ENCODE measurements at places on chromosomes 1 and 21. TPM values are rescaled to one million over a fixed set of nuclear protein-coding genes. Genes with fewer than 3 reads are reported as not detected.
A peak's percentile ranks its signal among the peaks of the same experiment; 100 is the strongest.

GRCh38 chr1:80988926-80989325, 811.8 kb upstream of the ADGRL2 start:
- H3K4me1 ChIP-seq = no peaks in the 10 kb centered on the region
- no peak for DNase-seq
- H3K4me3 ChIP-seq = no peak overlapping the region
- H3K36me3 ChIP-seq = no peaks in the 10 kb centered on the region
- H3K27me3 ChIP-seq = no peaks in the 10 kb centered on the region

DNA sequence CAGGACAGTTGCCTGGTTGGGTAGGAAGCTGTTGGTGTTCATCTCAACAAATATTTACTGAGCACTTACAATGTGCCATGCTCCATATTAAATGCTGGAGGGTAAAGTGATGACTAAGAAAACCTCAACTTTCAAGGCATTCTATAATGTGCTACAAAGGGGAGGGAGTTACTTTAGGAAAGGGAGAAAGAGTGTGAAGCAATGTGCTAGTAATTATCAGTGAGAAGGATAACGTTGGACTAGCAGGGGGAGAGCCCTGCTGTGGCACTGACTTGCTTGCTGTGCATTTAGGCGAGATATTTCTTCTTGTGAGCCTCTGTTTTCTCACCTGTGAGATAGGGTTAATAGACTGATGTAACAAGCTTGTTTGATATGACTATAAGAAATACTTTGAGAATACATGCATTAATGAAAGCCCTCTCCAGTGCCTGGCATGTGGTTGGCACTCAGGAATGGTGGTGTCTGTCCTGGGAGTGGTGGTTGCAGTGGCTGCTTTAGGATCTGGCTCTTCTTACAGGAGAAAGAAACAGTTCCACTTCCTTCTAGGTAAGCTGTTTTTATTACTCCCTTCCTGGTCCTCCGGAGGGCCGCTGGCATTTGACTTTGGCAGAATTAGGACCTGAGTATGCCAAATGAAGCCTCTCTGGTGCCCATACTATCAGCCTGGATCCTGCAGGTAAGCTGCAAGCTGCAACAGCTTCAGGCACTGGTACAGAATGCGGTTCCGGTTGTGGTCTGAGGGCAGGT, 111.1 kb upstream of the COA6 start:
- peaks cover 12% of the 10 kb centered on the region for H3K4me1 ChIP-seq
- peaks cover 4% of the 10 kb centered on the region for H3K36me3 ChIP-seq
- no peak overlapping the region for H3K27ac ChIP-seq

DNA sequence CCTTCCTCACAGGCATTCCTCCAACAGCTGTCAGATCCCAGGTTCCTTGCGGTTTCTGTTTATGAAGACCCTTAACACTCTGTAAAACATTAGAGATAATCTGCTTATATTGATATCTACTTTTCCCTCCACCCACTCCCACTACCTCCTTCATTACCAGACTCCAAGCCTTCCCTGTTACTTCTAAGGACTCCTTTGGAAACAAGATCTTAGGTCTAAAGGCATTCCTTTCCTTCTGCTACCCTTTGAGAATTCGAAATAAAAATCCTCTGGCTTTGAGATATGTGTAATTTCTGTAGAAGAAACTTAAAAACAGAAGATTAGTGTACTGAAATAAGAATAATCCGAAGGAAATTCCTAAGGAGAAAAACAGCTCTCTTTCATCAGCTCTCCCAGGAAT, 23.7 kb upstream of the LYPLAL1 start:
- no peak overlapping the region for H3K27ac ChIP-seq
- H3K27me3 ChIP-seq = peaks cover 3% of the 10 kb centered on the region
- H3K36me3 ChIP-seq = no peaks in the 10 kb centered on the region
- DNase-seq = no peak

DNA sequence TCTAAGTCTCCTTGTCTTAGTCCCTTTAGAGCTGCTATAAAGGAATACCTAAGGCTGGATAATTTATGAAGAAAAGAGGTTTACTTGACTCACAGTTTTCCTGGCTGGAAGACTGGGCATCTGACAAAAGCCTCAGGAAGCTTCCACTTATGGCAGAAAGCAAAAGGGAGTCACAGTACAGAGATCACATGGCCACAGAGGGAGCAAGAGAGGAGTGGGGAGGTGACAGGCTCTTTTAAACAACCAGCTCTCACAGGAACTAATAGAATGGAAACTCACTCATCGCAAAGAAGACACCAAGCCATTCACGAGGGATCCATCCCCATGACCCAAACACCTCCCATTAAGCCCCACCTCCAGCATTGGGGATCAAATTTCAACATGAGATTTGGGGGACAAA, 68.8 kb downstream of the DDAH1 start:
- DNase-seq = no peak
- no peak overlapping the region for H3K27ac ChIP-seq
- H3K4me3 ChIP-seq = no peak overlapping the region
- peaks cover 2% of the 10 kb centered on the region for H3K27me3 ChIP-seq
- no peaks in the 10 kb centered on the region for H3K36me3 ChIP-seq

DNA sequence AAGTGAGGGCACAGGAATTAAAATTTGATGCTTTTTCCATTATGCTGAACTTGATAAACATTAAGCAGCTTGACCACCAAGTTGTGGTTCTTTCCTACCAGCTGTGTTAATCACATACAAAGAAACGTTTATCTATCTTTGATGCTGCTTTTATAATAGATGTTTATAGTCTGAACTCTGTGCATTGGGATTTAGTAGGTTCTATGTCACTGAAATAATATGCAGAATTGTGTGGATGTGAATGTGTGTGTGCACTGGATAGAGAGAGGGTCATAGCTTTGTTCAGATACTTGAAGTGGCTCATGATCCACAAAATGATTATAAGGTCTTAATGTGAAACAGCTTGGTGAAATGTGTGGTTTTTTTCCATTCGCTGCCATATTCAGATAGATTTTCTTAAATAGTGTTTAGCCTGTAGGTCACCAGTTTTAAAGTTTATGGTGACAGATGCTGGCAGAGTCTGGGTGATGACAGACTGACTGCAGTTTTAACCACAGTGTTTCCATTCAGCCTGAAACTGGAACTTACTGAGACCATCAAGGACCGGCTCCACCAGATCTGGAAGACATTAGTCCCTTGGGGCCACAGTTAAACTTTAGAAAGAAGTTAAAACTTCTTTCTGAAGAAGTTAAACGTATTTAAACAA, 10.2 kb downstream of the DDI2 start:
- H3K27ac ChIP-seq = peak overlapping the region; percentile 39
- H3K27me3 ChIP-seq = no peaks in the 10 kb centered on the region
- DNase-seq = no peak
- peaks cover 27% of the 10 kb centered on the region for H3K4me1 ChIP-seq

GRCh38 chr1:23977854-23978191, 2.3 kb downstream of the SRSF10 start:
- H3K36me3 ChIP-seq = peaks cover 63% of the 10 kb centered on the region
- H3K4me1 ChIP-seq = peaks cover 39% of the 10 kb centered on the region
- peak overlapping the region; percentile 57 for H3K27ac ChIP-seq
- no peak for DNase-seq

GRCh38 chr1:158286487-158286886, 3.2 kb upstream of the CD1C start:
- H3K27me3 ChIP-seq = no peaks in the 10 kb centered on the region
- H3K4me3 ChIP-seq = no peak overlapping the region
- peak overlapping the region; percentile 4 for H3K27ac ChIP-seq
- H3K4me1 ChIP-seq = peaks cover 15% of the 10 kb centered on the region
- DNase-seq = no peak
- H3K36me3 ChIP-seq = no peaks in the 10 kb centered on the region

- H3K4me1 ChIP-seq = no peaks in the 10 kb centered on the region
- H3K27ac ChIP-seq = no peak overlapping the region
- no peaks in the 10 kb centered on the region for H3K36me3 ChIP-seq
- no peak overlapping the region for H3K4me3 ChIP-seq
Observed at GRCh38 chr1:163820766-163821165, 499.0 kb downstream of the NUF2 start.

GRCh38 chr1:8332806-8333205, 14.9 kb downstream of the SLC45A1 start:
- no peak overlapping the region for H3K4me3 ChIP-seq
- no peaks in the 10 kb centered on the region for H3K36me3 ChIP-seq
- DNase-seq = no peak
- H3K4me1 ChIP-seq = no peaks in the 10 kb centered on the region
- H3K27me3 ChIP-seq = no peaks in the 10 kb centered on the region

- no peaks in the 10 kb centered on the region for H3K27me3 ChIP-seq
- H3K4me1 ChIP-seq = peaks cover 6% of the 10 kb centered on the region
- DNase-seq = no peak
- peaks cover 13% of the 10 kb centered on the region for H3K36me3 ChIP-seq
- H3K27ac ChIP-seq = no peak overlapping the region
Observed at GRCh38 chr21:42760361-42760950, 107.0 kb downstream of the PDE9A start.

GRCh38 chr1:212749821-212750535, 41.6 kb downstream of the NSL1 start:
- DNase-seq = no peak
- H3K36me3 ChIP-seq = peaks cover 17% of the 10 kb centered on the region
- H3K27ac ChIP-seq = peak overlapping the region; percentile 1
- peak overlapping the region; percentile 22 for H3K4me3 ChIP-seq

The BRINP2 gene
- total RNA-seq = not detected

The APCS gene
- total RNA-seq = not detected

The ST6GALNAC5 gene
- total RNA-seq = not detected

The ACKR1 gene
- total RNA-seq = not detected

The ANKRD65 gene
- not detected for total RNA-seq

The CNTN2 gene
- total RNA-seq = not detected

The GPR37L1 gene
- not detected for total RNA-seq

The GJA9 gene
- total RNA-seq = not detected

The AJAP1 gene
- total RNA-seq = not detected
